ENCODE measurements at places on chromosomes 6 and 20. TPM values are rescaled to one million over a fixed set of nuclear protein-coding genes. Genes with fewer than 3 reads are reported as not detected.

FOXC1 gene
- total RNA-seq, result 13.8 TPM

TRPC4AP gene
- total RNA-seq, result 85.0 TPM

SYCP2L gene
- not detected for total RNA-seq

TRMT6 gene
- 9.1 TPM for total RNA-seq

HCK gene
- not detected for total RNA-seq

SLC17A9 gene
- total RNA-seq, result 9.4 TPM

RGS17 gene
- 1.5 TPM for total RNA-seq

PRKN gene
- 0.59 TPM for total RNA-seq

PLN gene
- 0.04 TPM for total RNA-seq

NT5E gene
- total RNA-seq, result 223 TPM

RPRD1B gene
- 19.7 TPM for total RNA-seq

C6orf52 gene
- 0.26 TPM for total RNA-seq

GSTA3 gene
- total RNA-seq, result not detected

LRRC73 gene
- total RNA-seq, result 0.14 TPM

CRIP3 gene
- not detected for total RNA-seq

SNAP91 gene
- under 0.01 TPM for total RNA-seq

All from pulmonary artery endothelial cell (primary cell).